ENCODE measurements at places on chromosomes 3 and 15.

- no peak for DNase-seq
Measured at GRCh38 chr3:102577082-102577789, 142.4 kb downstream of the ZPLD1 start.

DNA sequence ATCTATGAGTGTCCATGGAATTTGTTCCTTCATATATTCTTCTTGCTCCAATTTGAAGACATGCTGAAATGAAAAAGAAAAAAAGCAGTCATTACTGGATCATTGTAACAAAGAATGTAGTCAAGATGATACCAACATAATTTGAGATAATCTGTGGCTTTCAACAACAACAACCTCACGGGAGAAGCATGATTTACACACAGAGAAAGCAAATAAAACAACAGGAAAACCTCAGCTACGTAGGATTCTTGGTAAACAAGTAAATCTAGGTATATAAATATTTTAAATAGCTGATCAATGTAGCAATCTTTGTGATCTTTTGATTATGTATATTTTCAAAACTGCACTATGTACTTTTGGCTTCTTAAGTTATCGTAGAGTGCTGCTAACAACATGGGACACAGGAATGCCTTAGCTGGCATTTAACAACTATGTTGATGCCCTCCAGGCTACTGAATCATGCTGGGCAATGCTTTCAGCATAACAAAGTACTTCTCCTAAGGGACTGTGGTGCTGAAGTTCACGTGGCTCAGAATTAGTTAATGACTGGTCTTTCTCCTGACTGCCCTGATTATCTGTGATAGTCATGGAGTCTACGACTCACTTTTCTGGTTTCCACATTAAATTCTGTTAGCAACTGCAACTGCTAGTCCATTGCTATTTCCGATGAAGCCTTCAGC lies 96.5 kb upstream of the MYO5C start:
- peak; percentile 18 for DNase-seq

- DNase-seq = no peak
Measured at GRCh38 chr15:76168237-76168984, 108.6 kb downstream of the TMEM266 start.

DNA sequence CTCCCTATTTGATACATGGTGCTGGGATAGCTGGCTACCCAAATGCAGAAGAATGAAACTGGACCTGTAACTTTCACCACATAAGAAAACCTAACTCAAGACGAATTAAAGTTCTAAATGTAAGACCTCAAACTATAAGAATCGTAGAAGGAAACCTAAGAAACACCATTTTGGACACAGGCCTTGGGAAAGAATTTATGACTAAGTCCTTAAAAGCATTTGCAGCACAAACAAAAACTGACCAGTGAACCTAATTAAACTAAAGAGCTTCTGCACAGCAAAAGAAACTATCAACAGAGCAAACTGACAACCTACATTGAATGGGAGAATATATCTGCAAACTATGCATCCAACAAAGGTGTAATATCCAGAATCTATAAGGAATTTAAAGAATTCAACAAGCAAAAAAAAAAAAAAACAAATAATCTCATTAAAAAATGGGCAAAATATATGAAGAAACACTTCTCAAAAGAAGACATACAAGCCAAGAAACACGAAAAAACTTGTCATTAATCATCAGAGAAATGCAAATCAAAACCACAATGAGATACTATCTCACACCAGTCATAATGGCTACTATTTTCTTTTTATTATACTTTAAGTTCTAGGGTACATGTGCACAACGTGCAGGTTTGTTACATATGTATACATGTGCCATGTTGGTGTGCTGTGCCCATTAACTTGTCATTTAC lies 37.0 kb downstream of the HDGFL3 start:
- DNase-seq = no peak

GRCh38 chr3:42122261-42123011 lies 31.3 kb downstream of the TRAK1 start:
- DNase-seq = no peak

GRCh38 chr3:51931756-51932155 lies 9.9 kb downstream of the RRP9 start:
- no peak for DNase-seq

DNA sequence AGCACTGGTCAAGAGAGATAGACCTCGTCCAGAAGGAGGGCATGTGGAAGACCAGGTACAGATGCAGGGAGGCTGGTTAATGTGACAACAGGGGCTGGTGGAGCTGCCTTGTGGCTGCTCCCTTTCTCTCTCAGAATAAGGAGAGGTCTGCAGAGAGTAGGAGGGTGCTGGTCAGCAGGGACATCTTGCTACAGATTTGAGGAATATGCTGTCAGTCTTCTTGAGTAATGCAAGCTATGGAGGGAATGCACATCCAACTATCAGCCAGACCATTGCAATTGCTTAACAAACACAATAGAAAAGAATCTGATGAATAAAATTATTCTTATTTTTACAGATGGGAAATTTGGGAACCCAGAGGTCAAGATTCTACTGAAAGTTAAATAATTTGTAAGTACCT lies 20.3 kb upstream of the SIAH2 start:
- DNase-seq = no peak

GRCh38 chr3:126104742-126105605 lies 21.1 kb upstream of the SLC41A3 start:
- DNase-seq = no peak

GRCh38 chr3:184604615-184605290 lies 43.2 kb downstream of the EPHB3 start:
- DNase-seq = no peak

DNA sequence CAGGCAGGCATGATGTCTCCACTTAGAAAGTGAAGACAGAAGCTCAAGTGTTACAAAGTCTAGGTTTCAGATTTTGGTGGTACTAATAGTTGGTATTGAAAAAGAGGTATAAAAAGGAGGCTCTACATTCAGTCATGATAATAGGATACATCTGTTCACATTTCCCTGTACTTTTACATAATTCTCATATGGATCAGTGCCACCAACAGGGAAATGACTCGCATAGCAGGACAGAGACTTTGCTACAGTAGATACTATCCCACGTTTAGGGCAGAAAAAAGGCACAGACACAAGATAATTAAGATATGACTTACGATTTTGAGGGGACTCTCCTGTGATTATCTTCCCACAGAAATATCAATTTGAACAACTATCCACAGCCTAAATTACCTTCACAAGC lies 1062.9 kb upstream of the EPHA6 start:
- DNase-seq = no peak

Measured in retinal pigment epithelial cell (primary cell).